ENCODE measurements at places on chromosomes 12 and 14.

- DNase-seq: no peak
Observed at GRCh38 chr14:100350276-100350926, 27.3 kb downstream of the SLC25A47 start.

GRCh38 chr12:92362785-92363184 is 217.1 kb upstream of the BTG1 start:
- no peak for DNase-seq

- DNase-seq: no peak
Observed at GRCh38 chr14:97206916-97207315, 409.7 kb downstream of the VRK1 start.

GRCh38 chr12:67099858-67100257 is 169.3 kb upstream of the CAND1 start:
- no peak for DNase-seq

GRCh38 chr12:4540638-4541037 is 1.9 kb downstream of the RAD51AP1 start:
- DNase-seq: no peak
